NCI-H82 (cell line): ENCODE measurements at places on chromosomes 5 and 9.

GRCh38 chr9:74666625-74667316 lies 169.6 kb downstream of the RORB start:
- no peak for DNase-seq

DNA sequence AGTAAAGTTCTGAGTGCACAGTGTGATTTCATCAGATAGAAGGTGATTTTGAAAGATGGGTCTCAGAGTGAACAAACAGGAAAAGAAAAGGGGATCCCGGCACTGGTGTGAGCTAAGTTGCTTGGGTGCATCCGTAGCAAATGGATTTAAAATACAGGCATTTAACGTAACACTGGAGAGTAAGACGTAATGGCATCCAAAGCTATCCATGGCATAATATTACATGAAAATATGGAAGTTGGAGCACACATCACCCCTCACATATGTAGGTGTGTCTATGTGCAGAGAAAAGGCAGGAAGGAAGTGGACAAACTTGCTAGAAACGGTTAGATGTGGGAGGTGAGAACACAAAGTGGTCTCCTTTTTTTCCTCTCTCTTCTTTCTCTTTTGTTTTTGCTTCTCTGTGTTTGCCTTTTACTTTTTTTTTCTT lies 38.2 kb upstream of the SEMA4D start:
- no peak for DNase-seq

DNA sequence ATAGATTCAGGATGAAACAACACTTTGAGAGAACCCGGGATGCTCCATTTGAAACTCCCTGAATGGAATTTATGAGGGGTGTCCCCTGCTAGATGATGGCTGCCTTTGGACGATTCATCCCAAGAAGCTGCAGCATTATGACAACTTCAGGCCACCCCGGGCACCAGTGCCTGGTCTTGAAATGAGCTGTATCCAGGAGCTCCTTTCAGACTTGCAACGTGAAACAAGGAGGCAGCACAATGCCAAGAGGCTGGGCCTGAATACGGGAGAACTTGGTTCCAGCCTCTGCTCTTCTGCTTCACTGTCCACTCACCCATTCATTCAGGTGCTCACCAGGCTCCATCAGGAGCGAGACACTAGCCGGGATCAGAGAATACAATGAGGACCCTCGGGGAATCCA lies 78.3 kb downstream of the STK10 start:
- no peak for DNase-seq

DNA sequence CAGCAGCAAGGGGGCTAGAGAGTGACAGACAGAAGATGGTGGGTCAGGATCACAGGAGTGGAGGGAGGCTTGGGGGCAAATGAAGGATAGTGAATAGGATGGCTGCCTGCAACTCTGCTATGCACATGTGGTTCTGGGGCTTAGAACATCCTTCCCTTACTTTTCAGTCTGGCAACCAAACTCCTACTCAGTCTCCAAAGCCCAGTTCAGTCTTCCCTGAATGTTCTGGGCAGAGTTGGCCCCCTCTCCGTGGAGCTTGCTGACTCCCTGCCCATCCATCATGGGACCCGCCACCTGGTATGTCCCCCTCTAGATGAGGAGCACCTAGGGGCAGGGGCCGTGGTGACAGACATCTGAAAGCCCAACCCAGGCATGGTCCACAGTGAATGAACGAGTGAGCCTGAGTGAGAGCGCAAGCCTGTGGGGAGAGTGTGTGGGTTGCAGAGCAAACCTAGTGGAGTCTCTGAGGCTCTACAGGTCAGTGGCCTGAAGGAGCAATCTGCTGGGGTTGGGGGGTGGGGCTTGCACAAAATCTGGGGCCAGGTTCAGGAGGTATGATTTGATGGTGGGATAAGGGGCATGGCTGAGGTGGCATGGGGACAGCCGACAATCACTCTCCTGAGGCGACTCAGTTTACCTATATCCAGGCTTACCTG lies 180.6 kb downstream of the FGF18 start:
- DNase-seq: no peak

GRCh38 chr9:131887680-131888079 lies 147.8 kb upstream of the RAPGEF1 start:
- no peak for DNase-seq
